ENCODE measurements at places on chromosomes 7 and 10.

GRCh38 chr10:119429771-119430170, 112.7 kb downstream of the RGS10 start:
- no peak for DNase-seq

- DNase-seq = no peak
These were observed 85.2 kb downstream of the TNS3 start for GRCh38 chr7:47496666-47497065.

GRCh38 chr7:78490524-78490923, 692.0 kb downstream of the PHTF2 start:
- DNase-seq = no peak

GRCh38 chr10:49624629-49625028, 10.8 kb downstream of the CHAT start:
- no peak for DNase-seq

DNA sequence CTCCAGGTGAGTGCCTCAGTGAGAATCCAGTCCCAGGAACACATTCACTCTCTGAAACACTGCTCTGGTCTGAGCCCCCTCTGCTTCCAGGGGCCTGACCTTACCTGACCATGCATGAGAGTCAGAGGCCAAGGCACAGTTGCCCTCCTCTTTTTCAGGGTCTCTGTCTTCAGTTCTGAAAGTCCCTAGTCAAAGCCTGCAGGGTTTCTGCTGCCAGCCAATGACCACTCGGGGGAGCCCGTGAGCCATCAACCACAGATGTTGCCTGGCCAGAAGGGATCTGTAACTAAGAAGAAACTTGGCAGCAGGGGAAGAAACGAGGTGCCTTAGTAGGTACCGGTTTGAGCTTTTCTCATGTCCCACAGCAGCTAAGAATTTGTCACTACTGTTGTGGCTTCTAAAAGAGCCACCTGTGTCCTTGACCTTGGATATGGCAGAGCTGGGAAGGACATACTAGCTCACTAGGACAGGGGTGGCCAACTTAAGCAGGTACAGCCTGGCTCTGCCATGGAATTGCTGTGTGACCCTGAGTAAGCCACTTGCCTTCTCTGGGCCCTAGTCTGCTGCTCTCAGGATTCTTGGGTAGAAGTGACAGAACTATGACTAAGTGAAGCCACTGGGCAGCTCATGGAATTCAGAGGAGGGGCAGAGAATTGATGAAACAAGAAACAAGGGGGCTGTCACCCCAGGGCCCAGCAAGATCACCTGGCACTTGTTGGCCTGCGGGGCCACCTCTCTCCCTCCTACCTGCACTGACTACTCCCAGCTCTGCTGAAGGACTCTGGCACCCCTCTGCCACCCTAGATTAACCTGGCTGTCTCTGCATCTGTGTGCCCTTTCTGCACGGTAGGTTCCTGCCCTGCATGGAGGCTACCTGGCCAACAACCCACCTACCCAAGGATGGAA, 83.8 kb upstream of the GPR26 start:
- peak; percentile 49 for DNase-seq

DNA sequence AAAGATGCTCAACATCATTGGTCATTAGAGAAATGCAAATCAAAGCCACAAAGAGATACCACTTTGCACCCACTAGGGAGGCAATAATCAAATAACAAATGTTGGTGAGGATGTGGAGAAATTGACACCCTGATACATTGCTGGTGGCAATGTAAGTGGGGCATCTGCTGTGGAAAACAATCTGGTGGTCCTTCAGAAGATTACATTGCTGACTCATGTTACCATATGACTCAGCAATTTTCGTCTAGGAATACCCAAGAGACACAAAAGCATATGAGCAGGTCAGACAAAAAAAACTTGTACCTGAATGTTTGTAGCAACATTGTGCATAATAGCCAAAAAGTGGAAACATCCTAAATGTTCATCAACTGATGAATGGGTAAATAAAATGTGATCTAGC, 4.9 kb upstream of the CLDN3 start:
- no peak for DNase-seq

DNA sequence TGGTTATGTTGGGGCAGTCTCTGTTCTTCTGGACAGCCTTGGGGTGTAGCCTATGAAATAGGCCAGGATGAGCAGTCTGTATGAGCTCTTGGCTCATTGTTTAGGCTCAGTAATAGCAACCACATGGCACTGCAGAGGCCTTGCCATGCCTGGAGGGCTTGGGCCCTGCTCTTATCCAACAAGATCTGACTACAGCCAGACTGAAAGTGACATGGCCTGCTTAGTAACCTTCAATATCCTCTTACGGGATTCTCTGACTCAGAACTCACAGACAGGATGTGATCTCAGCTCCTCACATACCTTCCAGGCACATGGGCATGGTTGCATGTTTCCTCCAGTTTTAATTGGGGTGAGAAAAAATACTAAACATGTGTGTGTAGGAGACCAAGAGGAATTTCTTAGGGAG, 289.3 kb downstream of the PTEN start:
- peak; percentile 10 for DNase-seq

GRCh38 chr7:97075928-97076327, 41.6 kb upstream of the SDHAF3 start:
- DNase-seq = no peak

DNA sequence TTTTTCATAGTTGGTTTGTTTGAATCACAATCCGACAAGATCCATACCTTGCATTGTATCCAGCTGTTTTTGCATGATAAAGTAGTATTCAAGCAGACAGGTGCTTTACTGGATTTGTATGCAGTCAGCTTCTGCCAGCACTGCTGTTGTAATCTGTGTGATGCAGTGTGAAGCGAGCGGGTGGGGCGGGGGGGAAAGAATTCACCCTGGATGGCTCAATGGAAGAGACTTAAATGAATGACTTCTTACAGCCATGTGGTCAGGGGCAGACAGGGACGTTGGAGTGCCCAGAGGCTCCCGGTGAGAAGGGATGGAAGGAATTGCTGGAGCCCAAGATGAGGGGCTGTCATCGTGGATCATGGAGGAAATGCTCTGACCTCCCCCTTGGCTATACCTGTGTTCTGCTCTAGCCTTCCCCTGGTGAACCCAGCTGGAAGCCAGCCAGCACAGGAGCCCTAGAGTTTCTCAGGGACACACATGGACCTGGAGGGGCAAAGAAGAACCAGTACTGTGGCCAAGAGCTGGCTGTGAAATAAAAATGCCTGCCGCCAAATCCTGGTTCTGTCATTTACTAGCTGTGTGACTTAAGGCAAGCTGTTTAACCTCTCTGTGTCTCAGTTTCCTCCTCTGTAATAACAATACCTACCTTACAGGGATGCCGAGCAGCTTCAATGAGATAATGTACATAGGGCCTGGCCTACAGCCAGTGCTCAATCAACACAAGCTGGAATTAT, 14.1 kb downstream of the NFE2L3 start:
- no peak for DNase-seq

DNA sequence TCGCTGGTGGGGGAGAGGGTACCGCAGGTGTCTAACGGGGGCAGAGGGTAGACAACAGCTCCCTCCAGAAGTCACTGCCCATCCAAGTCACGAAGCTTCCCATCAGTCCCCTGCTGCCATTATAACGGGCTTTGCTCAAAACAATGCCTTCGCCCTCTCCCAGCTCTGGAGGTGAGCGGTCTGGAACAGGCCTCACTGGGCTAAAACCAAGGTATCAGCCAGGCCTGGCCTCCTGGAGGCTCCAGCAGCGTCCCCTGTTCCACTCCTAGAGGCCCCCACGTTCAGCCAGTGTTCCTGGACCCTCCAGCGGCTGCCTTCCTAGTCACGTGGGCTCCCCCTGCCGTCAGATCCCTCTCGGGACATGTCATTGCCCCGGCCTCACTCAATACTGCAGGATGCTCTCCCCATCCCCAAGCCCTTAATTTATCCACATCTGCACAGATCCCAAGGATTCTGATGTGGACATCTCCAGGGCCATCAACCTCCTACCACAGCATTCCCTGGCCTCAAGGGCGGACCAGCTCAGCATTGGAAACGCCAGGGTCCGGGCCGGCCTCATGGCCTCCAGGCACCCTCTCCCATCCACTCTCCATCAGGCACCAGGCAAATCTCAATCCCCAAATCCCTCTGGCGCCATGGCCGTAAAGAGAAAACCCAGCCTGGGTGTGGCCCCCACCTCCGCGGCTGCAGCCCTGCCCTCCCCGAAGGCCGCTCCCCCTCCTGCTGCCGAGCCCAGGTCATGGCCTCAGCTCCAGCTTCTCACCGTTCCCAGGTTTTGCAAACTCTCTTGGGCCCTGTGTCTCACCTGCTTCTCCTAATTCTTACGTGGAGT, 104.1 kb upstream of the FAM20C start:
- DNase-seq = no peak

GRCh38 chr7:102811942-102812678, 63.3 kb downstream of the FAM185A start:
- DNase-seq = no peak

GRCh38 chr10:33715303-33715975, 381.0 kb upstream of the NRP1 start:
- DNase-seq = peak; percentile 4

- DNase-seq = no peak
These were observed 101.7 kb upstream of the YAE1 start for GRCh38 chr7:39464350-39465054.

DNA sequence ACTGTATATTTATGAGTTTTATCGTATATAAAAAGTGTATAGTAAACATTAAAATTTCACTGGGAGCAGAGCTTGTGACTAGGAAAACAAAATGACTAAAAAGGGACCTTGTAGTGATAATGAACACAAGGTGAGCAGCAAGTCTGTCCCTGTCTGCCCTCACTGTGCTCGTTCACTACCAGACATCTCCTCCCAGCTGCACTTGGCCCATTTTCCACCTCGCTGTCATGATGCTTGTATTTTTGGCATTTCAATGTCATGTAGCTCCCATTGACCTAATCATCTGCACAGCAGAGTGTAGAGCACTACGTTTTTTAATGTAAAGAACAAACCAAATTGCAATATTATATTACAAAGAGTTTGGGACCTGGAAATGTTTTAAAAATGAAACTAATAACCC, 207.2 kb downstream of the ZEB1 start:
- DNase-seq = no peak

DNA sequence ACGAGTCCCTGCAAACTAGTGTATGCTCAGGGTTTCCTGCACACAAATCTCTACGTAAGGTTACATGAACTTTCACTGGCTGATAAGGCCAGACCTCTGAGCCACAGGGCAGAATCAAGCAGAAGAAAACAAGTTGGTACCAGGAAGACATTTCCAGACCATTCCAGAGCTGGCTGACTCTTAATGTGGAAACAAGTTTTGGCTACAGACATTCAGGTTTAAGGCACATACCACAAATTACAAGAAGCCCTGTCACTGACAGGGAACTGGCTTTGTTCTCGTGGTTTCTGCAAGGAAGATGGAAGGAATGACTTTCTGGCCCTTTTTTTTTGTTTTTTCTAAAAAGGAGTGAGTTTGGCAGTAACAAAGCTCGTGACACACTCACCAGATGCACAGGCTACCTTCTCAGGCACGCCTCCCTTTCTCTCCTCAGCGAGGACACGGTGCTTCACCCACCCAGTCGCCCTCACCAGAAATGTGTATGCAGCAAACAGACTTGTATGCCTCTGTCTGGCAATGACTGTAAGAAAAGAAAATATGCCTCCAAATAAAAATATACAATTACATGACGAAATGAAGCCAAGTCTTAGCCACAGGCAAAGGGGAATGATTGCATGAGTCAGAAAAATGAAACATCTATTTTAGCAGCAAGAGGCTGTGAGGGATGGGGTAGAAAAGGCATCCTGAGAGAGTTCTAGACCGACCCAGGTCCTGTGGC, 22.6 kb downstream of the PLAC9 start:
- no peak for DNase-seq

GRCh38 chr7:37297546-37297945, 151.1 kb downstream of the ELMO1 start:
- DNase-seq = no peak

- DNase-seq = no peak
These were observed at the start of gene UTF1 for GRCh38 chr10:133230044-133230361. Gene UTF1 (plus strand): TSS chr10:133230217. CDS start chr10:133230289, 72 bp downstream.

DNA sequence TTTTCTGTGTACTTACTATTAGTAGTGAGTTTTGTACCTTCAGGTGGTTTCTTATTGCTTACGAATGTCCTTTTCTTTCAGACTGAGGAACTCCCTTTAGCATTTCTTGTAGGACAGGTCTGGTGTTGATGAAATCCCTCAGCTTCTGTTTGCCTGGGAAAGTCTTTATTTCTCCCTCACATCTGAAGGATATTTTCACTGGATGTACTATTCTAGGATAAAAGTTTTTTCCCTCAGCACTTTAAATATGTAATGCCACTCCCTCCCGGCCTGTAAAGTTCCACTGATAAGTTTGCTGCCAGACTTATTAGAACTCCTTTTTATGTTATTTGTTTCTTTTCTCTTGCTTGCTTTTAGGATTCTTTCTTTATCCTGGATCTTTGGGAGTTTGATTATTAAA, 1.7 kb upstream of the CYCS start:
- no peak for DNase-seq

GRCh38 chr10:101614663-101615524, 26.8 kb downstream of the DPCD start:
- no peak for DNase-seq

GRCh38 chr7:27188386-27189294, 3.6 kb upstream of the HOXA11 start:
- peak; percentile 41 for DNase-seq

- no peak for DNase-seq
These were observed 10.9 kb downstream of the CALML5 start for GRCh38 chr10:5488272-5489161.

GRCh38 chr7:44308596-44309270, 16.7 kb downstream of the CAMK2B start:
- DNase-seq = no peak

DNA sequence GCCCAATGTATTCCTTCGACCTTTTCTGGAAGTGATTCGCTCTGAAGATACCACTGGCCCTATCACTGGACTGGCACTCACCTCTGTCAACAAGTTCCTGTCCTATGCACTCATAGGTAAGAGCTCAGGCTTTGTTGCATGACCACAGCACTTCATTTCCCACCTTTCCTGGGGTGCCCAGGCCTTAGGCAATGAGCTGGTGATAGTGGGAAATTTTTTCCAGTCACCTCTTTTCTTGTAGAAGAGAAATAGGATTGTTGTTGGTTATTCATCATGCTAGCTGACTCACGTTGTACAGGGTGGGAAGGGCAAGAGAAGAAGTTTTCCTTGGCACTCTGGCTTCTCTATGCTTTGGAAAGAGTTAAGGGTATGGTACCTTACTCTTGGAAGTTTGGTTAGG, 51.4 kb upstream of the NFKB2 start:
- DNase-seq = no peak

- no peak for DNase-seq
These were observed 8.9 kb upstream of the LYZL1 start for GRCh38 chr10:29279779-29280487.

DNA sequence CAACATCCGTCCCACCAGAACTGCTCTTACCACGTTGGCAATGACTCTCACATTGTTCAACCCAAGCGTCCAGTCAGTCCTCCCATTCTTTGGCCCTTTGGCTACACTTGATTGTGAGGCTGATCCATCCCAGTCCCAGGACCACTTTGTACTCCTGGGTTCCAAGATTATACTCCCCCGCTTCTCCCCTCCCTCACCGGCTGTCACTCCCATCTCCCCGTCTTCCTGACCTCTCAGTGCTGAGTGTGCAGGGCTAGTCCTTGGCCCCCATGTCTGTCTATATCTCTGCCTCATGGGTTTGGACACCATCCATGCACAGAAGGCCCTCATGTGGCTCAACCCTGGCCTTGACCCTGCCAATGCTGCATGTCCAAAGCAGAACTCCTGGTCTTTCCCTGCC, 12.5 kb downstream of the ARHGAP22 start:
- DNase-seq = no peak
